ENCODE measurements at places on chromosomes 4 and X.

DNA sequence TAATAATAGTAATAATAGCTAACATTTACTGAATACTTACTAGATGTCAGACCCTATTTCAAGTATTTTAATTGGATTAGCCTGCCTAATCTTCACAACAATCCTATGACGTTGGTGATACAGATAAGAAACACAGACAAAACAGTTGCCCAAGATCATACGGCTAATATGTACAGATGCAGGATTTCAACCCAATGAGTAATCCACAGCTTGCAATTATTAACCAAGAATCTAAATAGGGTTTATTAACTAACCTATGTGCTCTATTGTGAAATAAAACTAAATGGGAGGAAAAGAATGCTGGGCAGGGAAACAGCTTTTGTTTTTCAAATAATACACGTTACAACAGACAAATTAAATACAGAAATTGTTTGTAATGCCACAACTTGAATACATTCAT is 23.4 kb downstream of the FBXO8 start:
- DNase-seq, result no peak

DNA sequence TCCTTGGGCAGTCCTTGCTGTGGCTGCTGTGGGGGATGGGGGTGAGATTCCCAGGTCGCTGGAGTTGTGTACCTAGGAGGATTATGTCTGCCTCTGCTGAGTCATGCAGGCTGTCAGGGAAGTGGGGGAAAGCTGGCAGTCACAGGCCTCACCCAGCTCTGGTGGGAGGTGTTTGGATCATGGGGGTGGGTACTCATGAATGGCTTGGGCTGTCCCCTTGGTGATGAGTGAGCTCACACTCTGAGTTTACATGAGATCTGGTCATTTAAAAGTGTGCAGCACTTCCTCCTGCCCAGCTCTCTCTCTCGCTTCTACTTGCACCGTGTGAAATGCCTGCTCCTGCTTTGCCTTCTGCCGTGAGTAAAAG is 24.6 kb upstream of the PDLIM3 start:
- DNase-seq, result no peak

- no peak for DNase-seq
Observed at GRCh38 chrX:3585719-3586118, 127.7 kb downstream of the PRKX start.

- DNase-seq, result no peak
Observed at GRCh38 chr4:185672618-185673017, 137.3 kb upstream of the PDLIM3 start.

DNA sequence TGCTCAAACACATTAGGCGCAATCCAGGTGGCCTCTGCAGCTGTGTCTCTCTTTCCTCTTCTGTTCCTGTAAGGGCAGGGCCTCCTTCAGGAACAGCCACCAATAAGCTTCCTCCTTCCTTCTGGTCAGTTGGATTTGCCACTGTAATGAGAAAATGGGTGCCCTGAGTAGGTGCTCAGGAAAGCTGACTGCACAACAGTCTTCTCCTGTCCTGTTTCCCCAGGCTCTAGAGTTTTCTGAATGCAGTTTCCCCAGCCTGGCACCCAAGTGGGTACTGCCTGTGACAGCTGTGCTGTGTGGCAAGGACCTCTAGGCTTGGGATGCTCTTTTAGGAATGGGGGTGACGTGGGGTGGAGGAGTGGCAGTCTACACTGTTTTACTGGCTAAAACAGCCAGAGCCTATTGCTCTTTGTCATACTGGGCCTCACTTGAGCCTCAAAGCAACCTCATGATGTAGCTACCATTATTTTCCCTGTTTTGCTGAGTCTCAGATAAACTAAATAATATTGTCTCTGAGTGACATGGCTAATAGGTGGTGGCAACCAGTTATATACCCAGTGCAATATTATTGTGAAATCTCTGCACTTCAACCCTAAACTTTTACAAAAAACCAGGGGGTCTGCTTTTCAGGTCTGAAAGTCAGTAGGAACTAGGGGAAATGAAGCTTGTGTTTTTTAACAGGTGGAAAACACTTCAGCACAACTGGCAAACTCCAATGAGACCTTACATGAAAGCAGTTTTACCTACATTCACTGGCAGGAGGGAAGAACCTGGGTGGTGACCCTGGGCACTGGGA is 1.2 kb downstream of the CXCL2 start:
- DNase-seq, result no peak

- DNase-seq, result no peak
Observed at GRCh38 chr4:86203176-86203575, 156.7 kb downstream of the MAPK10 start.

GRCh38 chr4:119841361-119841760 is 212.8 kb upstream of the PDE5A start:
- DNase-seq, result no peak

DNA sequence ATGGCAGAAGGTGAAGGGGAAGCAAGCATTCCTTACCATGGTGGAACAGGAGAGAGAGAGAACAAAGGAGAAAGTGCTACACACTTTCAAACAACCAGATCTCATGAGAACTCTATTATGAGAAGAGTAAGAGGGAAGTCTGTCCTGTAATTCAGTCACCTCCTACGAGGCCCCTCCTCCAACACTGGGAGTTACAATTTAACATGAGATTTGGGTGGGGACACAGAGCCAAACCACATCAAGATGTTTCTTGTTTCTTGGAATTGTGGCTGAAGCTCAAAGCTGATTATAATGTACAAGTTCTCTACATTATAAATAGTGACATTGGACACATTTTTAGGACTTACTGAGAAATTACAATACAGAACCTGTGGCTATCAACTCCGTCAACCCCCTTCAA is 29.5 kb upstream of the TAPT1 start:
- DNase-seq, result no peak

DNA sequence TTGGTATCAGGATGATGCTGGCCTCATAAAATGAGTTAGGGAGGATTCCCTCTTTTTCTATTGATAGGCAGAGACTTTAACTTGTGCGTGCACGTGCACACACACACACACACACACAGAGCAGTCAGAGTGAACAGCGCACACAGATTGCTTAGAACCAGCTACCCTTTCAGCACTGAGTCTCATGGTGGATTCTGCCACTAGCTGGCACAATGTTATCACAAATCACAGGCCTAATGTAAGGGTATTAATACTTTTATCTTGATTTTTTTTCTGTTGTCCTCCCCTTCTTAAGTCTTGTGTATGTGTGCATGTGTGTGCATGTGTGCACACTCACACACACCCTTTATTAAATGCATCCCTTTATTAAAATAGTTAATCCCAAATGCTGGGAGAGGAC is 53.2 kb downstream of the HADH start:
- DNase-seq, result no peak

- no peak for DNase-seq
Observed at GRCh38 chrX:40155589-40156469, 58.1 kb upstream of the BCOR start.

DNA sequence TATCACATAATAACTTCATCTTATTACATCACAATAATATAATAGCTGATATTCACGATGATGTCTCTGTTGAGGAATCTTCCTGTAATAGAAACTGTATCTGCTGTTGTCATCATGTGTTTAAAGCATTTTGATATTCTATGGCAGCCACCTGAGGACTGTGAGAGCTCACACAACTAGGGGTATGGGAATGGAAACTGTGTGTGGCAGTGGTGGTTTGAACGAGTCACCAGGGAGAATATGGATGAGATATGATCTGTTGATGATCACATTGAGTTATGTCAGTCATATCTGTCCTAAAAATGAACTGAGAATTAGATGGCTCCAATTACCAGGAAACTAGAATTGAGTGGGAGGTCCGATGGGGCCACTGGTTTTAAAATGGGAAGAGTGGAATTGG is 169.6 kb downstream of the MID1IP1 start:
- DNase-seq, result no peak

- DNase-seq, result no peak
Observed at GRCh38 chr4:8188743-8189550, 10.1 kb upstream of the SH3TC1 start.

GRCh38 chrX:47561659-47562151 is 700 bp downstream of the ARAF start:
- no peak for DNase-seq

DNA sequence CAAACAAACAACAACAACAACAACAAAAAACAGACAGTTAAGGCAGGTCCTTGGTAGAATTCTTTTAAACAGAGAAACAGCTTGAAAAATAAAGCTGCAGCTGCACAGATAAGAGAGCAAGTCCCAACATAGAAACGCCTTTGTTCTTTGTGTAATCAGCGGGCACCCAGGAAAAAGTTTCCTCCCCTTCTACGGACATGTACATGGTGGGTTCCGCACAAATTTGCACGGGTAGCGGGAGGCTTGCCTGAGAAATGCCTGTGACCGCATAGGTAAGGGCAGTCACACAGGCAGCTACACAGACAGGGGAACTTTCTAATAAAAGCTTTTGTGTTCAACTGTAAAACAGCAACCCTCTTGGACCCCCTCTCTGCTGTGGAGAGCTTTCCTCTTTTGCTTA is 25.7 kb upstream of the CT47A1 start:
- no peak for DNase-seq

DNA sequence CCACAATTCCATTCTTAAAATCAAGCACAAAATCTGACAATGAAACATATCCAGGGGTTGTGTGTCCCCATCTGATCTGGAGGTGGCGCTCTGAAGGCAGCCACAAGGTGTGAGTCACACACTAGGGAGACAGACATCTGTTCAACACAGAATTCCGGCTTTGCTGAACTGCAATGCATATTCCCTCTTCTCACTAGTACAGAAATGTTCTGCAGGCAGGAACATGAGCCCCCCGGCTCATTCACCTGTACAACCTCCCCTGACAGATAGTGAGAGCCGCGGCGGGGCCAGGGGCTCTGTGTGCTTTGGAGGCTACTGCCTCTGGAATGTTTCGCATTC is 41.9 kb downstream of the WDR1 start:
- DNase-seq, result no peak

- DNase-seq, result no peak
Observed at GRCh38 chrX:110219920-110220319, 98.0 kb downstream of the AMMECR1 start.

- DNase-seq, result no peak
Observed at GRCh38 chrX:150405006-150405405, 41.9 kb downstream of the MAMLD1 start.

DNA sequence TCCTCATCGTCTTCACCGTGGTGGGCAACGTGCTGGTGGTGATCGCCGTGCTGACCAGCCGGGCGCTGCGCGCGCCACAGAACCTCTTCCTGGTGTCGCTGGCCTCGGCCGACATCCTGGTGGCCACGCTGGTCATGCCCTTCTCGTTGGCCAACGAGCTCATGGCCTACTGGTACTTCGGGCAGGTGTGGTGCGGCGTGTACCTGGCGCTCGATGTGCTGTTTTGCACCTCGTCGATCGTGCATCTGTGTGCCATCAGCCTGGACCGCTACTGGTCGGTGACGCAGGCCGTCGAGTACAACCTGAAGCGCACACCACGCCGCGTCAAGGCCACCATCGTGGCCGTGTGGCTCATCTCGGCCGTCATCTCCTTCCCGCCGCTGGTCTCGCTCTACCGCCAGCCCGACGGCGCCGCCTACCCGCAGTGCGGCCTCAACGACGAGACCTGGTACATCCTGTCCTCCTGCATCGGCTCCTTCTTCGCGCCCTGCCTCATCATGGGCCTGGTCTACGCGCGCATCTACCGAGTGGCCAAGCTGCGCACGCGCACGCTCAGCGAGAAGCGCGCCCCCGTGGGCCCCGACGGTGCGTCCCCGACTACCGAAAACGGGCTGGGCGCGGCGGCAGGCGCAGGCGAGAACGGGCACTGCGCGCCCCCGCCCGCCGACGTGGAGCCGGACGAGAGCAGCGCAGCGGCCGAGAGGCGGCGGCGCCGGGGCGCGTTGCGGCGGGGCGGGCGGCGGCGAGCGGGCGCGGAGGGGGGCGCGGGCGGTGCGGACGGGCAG is 792 bp downstream of the ADRA2C start:
- DNase-seq, result no peak

GRCh38 chr4:7514789-7515188 is 80.1 kb upstream of the PSAPL1 start:
- no peak for DNase-seq

GRCh38 chr4:24949970-24950369 is 37.1 kb upstream of the CCDC149 start:
- DNase-seq, result no peak

DNA sequence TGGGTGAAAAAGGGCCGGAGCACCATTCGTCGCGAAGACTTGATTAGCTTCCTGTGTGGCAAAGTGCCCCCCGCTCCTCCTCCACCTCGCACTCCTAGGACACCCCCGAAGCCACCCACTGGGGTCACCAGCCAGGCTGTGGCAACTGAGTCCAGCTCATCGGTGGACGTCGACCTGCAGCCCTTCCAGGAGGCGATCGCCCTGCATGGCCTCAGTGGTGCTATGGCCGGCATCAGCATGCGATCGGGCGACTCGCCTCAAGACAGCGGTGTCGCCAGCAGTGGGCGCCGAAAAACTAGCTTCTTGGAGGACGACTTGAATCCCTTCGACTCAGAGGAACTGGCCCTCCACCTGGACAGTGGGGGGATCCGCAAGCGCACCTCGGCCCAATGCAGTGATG is 126.8 kb upstream of the CXorf66 start:
- no peak for DNase-seq

DNA sequence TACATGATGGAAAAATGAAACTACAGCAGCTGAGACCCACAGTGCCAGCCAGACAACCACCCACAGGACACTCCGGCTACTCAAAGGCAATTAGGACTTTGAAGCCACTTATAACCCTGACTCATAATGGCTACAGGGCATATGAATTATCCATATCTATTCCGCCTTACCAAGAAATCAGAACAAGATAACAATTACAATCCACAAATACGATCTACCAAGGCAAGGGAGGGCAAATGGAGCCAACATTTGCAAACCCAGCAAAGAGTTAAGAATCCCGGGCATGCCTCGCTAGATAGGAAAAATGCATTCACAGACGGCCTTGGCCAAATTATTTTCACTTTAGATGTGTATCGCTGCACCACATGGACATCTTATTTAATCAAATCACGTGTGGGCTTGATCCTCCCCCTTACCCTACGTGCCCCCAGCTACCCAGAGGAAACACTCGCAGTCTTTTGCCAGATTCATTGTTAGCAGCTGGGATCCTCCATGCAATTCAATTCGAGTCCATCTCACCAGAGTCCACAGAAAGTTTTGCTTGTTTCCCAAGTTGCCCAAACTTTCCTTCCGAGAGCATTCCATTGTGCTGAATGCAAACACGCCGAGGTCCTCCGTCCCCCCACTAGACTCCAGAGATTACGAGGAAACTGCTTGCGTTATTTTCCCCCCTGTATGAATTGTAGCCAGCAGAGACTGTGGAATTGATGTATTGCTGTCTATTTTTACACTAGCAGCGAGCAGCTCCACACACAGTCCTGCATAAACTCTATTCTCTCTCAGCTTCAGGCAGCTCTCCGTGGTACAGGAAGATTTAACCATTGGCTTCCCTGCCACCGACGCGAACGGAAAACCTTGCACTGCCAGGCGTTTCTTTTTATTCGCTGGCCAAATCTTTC is 1.2 kb downstream of the PPARGC1A start:
- DNase-seq, result no peak
